ENCODE measurements at places on chromosomes 3 and 15. TPM values are rescaled to one million over a fixed set of nuclear protein-coding genes. Genes with fewer than 3 reads are reported as not detected.

NLGN1 gene
- 7.9 TPM for polyA plus RNA-seq

DNA sequence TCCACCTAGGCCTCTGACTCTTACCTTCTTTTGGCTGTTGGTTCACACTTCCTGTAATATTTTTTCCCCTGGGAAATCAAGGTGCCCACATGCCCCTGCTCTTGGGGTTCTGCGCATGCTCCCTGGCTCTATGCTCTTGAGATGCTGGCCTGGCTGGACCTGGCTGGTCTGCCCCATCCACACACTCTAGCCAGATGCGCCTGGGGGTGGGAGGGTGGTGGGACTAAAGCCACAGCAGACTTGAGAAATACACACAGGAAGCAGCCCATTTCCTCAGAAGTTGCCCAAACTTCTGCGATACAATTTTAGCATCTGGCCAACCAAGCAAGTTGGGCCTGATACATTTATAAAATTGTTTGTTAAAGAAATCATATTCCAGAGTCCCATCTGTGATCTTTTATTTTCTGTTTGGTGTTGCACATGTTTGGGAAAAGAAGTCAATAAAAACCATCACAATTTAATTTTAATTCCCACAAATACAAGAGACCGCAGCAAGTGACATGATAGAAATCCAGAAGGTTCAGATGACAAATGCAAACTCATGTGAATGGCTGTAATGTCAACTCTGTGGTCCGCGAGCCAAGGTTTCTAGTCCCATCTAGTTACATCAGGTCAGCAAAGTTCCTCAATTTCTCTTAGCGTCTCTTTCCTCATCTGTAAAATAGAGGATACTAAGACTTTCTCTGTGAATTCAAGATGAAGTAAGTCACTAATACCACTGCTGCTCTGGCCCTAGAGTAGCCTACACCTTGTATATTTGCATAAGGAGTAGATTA, 55.9 kb upstream of the MEF2A start:
- peak; percentile 29 for DNase-seq

DNA sequence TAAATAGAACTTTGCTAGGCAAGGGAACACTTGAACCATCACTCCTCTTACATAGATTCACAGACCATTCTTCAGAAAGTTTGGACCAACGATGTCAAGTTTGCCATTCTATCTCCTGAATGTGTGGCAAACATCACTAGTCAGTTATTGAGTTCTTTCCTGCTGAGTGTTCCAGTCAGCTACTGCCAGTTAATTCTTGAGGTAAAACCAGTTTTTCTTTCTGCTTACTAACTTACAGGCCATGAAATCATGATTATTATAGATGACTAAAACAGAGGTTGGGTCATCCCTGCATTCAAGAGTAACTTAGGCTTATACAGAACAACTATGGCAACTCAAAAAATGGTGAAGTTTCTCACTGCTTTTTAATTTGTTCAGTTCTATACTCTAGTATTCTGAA, 88.2 kb downstream of the AP4E1 start:
- no peak for DNase-seq

DNA sequence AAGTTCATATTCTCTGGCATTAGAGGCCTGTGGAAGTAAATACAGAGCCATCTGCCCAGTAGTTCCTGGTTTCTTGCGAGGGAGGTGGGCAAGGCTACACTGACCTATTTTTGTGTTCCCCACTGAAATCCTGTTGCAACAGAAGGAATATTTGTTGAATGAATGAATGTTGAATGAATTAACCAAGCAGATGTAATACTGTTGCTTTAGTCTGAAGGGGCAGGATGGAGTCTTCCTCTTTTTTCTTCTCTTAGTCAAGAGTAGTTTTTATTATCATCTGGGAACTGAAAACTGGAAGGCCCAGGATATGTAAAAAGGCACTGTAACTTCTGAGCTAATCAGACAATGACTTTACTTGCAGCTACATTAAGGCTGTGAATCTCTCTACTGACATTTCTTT, 17.1 kb downstream of the BLOC1S6 start:
- no peak for DNase-seq

GRCh38 chr3:52068730-52069129, 12.4 kb upstream of the DUSP7 start:
- no peak for DNase-seq

GRCh38 chr3:115982629-115983028, 359.3 kb downstream of the GAP43 start:
- no peak for DNase-seq

- no peak for DNase-seq
Measured at GRCh38 chr15:89910891-89911626, 1.7 kb downstream of the ARPIN start.
